ENCODE measurements at places on chromosomes 2 and 18.

- DNase-seq, result no peak
These were observed 28.9 kb downstream of the MARCHF4 start for GRCh38 chr2:216343221-216343980.

- DNase-seq, result no peak
These were observed 294.6 kb upstream of the CYP26B1 start for GRCh38 chr2:72442270-72442669.

GRCh38 chr2:46937471-46937901 lies 21.9 kb upstream of the MCFD2 start:
- DNase-seq, result peak; percentile 7

GRCh38 chr2:132965460-132965859 lies 295.5 kb upstream of the LYPD1 start:
- no peak for DNase-seq

DNA sequence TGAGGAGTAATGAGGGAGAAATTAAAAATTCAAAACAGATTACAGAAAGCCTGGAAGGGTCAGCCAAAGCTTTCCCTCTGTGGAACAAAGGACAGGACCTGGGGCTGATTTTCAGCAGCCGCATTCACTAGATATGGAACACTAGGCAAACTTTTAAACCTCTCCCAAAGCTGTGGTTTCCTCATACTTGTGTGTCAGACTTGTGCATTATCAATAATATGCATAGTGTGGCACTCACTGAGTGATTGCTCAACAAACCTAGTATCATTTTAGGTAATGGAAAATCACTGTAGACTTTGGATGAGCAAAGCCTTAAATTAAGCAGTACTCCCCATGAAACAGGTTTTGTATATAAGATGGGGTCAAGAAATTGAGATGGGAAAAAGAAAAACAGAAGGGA lies 26.3 kb upstream of the IKZF2 start:
- DNase-seq, result no peak

Data from astrocyte of the hippocampus (primary cell).